CD8-positive, alpha-beta T cell (primary cell): ENCODE measurements at places on chromosomes 12 and 14. TPM values are rescaled to one million over a fixed set of nuclear protein-coding genes. Genes with fewer than 3 reads are reported as not detected.

DNA sequence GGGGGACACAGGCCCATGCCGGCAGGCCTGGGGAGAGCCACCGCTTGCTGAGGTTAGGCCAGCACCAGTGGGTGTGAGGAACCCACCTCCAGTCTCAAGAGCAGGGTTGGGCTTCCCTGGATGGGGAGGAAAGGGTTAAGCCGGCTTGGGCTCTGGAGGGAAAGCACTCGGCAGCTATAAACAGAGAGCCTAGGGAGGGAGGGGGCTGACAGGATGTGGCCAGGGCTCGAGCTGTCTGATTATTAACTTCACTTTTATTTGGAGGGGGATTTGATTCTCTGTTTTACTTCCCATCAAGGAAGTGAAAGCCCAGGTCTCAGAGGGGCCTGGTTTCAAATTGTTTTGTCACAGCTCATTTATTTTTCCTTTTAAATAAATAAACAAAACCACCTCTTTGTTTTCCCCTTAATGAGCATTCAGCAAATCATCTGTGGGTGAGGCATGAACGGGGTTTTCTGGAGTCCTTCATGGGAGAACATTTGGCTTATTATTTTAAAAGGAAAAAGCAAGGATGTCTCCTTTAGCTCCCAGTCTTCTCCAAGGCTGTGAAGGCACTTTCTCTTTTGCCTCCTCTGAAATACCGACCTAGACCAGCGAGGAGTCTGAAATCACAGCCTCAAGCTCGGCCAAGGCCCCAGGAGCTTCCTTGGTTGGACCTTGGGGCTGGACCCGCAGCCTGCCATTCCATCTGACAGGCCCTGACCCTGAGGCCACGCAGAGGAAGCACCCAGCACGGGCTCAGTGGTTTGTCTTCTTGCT, 21.9 kb upstream of the ZFP36L1 start:
- DNase-seq = peak; percentile 83

RIMBP2 gene
- not detected for total RNA-seq

PLA2G1B gene
- not detected for total RNA-seq

GRCh38 chr12:89992668-89993451, 284.2 kb upstream of the ATP2B1 start:
- no peak for DNase-seq

SIX6 gene
- not detected for total RNA-seq

GRCh38 chr14:54738009-54738408, 164.6 kb downstream of the GCH1 start:
- DNase-seq = no peak
